Left kidney (tissue), 8 donors: ENCODE measurements at places on chromosomes 2 and 18. TPM values are rescaled to one million over a fixed set of nuclear protein-coding genes. Genes with fewer than 3 reads are reported as not detected.

DNA sequence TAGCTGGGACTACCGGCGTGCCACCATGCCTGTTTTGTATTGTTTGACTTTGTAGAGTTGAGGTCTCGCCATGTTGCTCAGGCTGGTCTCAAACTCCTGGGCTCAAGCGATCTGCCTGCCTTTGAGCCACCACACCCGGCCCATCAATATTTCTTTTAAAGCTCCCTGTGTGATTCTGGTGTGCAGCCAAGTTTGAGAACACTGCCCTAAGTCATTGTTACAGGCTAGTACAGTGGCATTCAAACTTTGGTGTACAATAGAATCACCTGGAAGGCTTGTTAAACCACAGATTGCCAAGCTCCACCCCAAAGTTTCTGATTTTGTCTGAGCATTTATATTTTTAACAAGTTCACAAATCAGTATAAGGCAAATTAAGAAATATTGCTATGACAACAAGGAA is 99.9 kb downstream of the RBBP8 start:
- DNase-seq, result no peak

- DNase-seq, result no peak
These were observed 76.5 kb upstream of the EPB41L3 start for GRCh38 chr18:5620289-5620688.

HSPD1 gene
- 695 TPM for polyA plus RNA-seq

CFC1B gene
- polyA plus RNA-seq, result not detected

GRCh38 chr2:104040771-104041170 is 813.1 kb upstream of the POU3F3 start:
- no peak for DNase-seq

DNA sequence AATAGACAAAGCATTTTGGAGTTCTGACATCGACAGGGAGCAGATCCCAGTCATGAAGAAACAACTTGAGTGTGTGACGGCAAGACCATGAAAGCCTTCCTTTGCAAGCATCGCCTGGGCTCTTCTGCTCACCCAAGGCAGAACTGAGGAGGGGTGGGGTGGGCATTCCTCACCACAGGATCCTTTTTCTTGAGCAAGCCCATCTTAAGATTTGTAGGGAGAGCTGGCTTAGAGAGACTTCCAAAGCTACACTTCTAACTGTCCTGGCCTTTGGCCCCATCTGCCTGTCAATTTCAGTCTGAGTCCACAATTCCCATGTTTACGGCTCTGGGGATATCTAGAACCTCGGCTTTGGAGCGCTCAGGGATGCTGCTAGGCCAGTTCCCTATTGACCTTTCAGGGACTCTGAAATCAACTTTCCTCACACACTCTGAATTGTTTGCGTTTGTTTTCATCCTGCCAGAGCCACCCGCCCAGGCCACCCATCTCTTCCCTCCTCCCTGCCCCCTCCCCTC is 3.7 kb downstream of the KLHL14 start:
- no peak for DNase-seq

DNA sequence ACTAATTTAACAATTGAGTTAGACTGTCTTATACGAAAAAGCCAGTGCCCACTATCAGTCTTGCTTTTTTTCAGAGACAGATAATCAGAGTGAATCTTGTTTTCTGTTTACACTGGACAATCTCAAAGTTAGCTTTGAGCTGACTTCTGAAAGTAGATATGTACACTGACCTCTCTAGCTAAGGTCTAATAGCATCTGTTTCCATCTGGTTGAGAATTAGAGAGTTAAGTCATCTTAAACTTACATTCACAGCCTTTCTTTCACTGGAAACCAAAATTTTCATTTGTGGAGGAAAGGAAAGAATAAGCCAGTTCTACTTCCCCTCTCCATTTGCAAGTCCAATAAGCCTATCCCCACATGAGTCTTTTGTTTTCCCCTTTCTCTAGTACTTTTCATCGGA is 89.3 kb downstream of the VRK2 start:
- no peak for DNase-seq

QPCT gene
- polyA plus RNA-seq, result 13.2 TPM

DNA sequence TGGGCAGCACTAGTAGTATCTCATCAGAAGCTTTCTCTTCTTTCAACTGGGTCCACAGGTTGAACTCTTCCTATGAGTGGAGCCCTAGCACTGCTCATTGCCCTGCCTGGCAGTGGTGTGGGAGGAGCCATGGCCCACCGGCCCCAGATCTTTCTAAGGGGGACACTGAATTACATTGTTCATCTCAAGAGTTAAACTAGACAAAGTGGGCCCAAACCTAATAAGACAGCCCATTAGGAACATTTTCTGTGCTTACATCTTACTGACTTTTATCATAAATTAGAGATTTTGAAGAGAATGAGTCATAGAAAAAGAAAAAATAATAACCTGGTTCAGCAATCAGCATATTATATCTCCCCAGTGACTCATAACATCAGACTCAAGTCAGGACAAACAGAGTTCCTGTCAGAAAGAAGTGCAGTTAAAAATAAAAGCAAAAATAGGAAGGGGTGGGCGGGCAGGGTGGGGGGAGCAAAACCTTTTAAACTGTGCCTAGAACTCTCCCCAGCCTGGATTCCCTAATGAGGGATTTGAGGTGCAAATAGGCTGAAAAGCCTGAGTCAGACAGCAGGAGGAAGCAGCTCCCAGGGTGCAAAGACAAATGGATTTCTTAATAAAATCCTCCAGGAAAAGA is 161.6 kb upstream of the TRIB2 start:
- DNase-seq, result no peak

COLEC11 gene
- polyA plus RNA-seq, result 3.4 TPM

DNA sequence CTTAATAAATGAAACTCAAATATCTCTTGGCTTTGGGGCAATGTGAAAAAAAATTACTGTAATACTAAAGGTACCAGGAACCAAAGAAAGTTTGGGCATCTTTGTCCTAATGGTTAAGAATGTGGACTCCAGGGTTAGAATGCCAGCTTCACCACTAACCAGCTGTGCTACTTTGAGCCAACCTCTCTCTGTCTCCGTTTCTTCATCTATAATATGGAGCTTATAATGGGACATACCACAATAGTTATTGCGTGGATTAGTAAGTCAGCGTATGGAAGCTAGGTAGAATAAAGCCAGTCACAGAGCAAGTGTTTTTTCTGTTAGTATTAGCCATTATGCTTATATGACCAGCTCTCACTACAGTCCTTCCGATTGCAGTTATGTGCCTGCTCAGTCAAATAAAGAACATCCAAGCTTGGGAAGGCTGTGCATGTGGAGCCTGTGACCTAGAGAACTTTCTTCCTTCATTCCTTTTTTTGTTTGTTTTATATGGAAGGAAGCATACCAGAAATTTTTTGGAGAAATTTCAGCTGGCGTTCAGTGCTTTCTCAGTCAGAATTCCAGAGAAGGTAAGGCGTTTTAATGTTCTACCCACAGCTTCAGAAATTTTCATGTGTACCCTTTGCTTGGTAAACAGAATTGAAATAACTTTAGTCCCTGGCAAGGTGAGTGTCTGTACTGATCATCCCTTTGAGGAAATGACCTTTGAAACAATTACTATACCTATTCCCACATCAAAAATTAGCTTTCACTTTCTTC is 114.0 kb upstream of the RND3 start:
- no peak for DNase-seq

SGPP2 gene
- 17.4 TPM for polyA plus RNA-seq
